ENCODE measurements at places on chromosomes 7 and 10.
A peak's percentile ranks its signal among the peaks of the same experiment; 100 is the strongest.

DNA sequence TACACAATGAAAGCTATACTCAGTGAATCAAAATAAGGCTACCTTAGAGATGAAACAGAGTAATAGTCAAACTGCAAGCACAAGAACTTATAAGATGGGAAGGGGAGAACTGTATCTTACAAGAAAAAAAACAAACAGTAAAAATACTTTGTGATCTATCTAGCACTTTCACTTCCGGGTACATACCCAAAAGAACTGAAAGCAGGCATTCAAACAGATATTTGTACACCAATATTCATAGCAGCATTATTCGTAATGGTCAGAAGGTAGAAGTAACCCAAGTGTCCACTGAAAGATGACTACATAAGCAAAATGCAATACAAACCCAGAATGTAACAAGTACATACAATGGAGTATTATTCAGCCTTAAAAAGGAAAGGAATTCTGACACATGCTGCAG, 18.0 kb downstream of the FAM204A start:
- DNase-seq: no peak

DNA sequence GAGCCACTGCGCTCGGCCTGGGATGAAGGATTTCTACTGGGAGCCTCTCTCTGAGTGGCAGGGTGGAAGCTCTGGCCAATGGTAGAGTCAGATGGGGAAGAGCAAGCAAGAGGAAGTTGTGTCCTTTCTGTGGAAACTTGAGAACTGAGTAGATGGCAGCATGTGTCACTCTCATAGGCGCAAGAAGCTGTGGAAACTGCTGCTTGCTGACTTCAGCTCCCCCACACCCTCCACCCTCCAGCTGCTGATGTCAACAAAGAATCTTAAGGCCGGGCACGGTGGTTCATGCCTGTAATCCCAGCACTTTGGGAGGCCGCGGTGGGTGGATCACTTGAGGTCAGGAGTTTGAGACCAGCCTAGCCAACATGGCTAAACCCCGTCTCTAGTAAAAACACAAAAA, 39.8 kb upstream of the SRGN start:
- no peak for DNase-seq

DNA sequence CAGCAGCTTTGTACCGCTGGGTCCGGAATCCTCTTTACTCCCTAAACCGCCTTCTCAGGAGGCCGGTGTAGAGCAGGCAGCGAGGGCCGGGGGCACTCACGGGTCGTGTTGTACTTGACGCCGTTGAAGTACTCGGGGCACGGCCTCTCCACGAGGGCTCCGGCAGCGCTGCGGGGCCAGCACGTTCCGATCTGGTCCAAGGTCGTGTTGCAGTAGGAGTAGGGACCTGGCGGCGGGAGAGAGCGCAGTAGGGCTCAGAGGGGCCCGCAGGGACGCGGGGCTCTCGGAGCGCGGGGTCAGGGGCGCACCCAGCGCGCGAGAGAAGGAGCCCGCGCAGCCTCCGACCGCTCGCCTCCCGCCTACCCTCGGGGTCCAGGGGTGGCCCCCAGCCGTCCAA, 443 bp downstream of the CRHR2 start:
- DNase-seq: no peak

DNA sequence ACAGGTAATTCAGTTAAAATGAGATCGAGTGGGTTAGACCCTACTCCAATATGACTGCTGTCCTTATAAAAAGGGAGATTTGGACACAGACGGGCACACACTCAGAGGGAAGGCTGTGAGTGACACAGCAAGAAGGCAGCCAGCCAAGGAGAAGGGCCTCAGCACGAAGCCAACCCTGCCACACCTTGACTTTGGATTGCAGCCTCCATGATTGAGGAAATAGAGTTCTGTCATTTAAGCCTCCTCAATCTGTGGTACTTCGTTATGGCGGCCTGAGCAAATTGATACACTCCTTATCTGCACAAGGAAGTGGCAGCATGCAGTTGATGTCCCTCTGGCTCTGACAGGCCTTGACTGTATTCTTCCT, 43.8 kb downstream of the SH2D4B start:
- DNase-seq: no peak

DNA sequence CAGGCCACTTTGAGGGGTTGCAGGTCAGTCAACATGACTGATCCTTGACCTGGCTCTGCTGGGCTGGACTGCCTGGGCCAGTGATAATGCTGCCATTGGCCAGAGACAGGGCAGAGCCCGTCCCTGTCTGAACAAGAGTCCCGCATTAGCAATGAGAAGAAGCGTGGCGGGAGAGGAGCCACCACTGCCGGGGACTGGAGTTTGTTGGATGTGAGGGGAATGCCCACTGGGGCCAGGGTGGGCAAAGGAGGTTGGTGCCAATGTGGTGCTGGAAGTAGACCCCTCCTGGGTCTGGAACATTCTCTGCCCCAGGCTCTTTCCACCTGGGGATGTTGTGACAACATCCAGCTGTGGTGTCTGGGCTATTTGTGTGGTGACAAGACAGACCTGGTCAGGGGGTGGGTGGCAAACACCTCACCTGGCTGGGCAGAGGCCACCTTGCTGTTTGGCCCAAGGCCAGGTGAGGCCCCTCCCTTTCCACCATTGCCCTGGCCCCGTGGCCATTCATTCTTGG, 7.6 kb downstream of the SAP25 start:
- peak; percentile 64 for DNase-seq
